ENCODE measurements at places on chromosomes 7 and 10.

- no peak for DNase-seq
Observed at GRCh38 chr7:141497391-141497790, 53.8 kb upstream of the AGK start.

DNA sequence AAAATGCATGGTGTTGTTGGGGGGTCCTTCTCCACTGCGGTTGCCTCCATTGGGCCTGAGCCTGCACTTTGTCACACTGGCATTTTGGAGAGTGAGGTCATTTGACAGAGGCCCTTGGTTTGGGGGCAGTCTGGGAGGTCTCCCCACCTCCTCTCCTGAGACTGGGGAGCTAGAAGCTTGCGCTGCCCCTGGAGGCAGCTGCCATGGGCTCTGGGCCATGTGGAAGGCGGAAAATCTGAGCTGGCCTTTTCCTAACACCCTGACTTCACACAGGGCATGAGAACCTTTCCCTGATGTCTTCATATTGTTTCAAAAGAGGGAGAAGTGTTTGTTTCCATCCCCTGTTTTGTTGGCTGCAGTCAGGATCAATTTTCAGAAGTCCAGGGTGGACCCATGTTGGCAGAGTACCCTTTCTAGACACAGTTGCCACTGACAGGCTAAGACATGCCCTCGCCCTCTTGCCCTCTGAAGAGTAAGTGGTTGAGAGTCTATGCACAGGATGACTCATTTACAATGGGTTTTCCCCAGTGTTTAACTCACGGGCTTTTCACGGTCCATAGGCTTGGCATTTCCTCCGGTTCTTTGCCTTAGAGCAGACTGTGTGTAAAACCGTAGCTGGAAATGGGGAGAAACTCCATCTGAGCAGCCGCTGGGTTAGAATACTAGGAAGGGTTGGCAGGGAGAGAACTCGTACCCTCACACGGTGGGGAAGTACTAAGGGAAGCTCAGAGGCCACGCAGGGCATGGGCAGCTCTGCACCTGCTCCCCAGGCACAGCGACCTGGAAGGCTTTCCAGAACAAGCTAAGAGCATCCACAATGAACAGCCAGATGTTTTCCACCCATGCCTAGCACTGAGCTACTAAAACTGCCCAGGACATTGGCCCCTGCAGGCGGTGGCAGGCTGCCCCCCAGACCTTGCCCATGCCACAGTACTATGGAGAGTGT, 655.0 kb downstream of the SDK1 start:
- DNase-seq, result peak; percentile 5

DNA sequence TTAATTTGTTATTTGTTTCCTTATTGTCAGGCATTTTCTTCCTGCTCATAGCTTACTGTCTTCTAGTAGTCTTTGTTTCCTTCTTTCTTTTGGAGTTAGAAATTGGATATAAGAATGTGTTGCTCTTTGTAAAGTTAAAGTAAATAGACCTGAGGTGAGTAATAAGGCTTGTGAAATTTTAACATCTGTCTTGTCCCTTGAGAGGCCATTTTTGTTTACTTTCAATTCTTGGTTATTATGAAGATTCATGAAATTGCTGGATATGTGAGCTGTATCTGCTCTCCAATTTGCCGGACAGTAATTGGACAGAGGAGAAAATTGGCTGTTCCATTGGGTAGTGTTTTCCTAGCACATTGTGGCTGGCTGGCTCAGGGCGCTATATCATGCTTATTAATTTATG, 260.7 kb downstream of the EXOC4 start:
- peak; percentile 9 for DNase-seq

GRCh38 chr10:110818311-110819256, 53.1 kb upstream of the PDCD4 start:
- no peak for DNase-seq

DNA sequence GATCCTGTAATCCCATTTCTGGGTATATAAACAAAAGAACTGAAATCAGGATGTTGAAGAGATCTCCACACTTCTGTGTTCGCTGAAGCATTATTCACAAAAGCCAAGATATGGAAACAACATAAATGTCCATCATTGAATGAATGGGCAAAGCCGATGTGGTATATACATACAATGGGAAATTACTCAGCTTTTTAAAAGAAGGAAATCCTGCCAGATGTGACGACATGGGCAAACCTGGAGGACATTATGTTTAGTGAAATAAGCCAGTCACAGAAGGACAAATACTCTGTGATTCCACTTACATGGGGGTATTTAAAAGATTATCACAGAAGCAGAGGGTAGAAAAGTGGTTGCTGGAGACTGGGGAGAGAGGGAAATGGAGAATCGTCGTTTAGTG, 23.9 kb upstream of the FAM107B start:
- no peak for DNase-seq

Data from HS-5 (cell line).